ENCODE measurements at places on chromosomes 6 and 20.

DNA sequence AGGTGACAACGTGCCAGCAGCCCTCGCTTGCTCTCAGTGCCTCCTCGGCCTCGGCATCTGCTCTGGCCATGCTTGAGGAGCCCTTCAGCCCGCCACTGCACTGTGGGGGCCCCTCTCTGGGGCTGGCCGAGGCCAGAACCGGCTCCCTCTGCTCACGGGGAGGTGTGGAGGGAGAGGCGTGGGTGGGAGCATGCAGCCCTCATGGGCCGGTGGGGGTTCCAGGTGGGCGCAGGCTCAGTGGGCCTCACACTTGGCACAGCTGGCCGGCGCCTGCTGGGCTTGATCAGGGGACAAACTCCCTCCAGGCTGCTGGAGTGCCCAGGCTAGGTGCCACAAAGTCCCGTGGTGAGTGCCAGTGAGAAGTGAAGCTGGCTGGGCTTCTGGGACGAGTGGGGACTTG is 566.6 kb upstream of the ID4 start:
- no peak for DNase-seq

- no peak for DNase-seq
Measured at GRCh38 chr6:133843098-133843497, 45.8 kb upstream of the TCF21 start.

DNA sequence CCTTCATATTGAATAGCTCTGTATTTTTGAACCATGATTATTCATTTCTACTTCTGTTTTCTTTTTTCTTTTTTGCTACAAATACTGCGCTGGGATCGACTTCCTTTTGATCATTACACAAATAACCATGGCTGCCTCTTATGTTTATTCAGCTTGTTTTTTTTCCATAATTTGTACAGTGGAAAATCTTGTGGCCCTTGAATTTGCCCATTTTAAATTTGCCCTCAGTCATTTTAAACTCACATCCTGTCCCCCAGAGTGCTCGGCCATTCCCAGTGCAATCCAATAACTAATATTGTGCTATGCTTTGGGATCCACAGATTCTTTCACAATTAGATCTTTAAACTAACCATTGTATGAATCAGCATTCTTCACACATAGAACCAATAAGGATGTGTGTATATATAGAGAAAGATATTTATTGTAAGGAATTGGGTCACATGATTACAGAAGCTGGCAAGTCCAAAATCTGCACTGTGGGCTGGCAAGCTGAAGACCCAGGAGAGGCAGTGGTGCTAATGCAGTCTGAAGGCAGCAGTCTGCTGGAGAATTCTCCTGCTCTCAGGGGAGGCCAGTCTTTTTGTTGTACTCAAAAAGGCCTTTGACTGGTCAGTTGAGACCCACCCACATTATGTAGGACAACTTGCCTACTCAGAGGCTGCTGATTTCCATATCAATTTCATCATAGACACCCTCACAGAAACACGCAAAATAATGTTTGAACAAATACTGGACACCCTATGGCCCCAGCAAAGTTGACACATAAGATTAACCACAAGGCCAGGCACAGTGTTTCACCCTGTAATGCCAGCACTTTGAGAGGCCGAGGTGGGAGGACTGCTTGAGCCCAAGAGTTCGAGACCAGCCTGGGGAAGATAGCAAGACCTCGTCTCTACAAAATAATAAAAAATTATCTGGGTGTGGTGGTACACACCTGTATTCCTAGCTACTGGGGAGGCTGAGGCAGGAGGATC is 147.1 kb downstream of the MTHFD1L start:
- peak; percentile 86 for DNase-seq

GRCh38 chr20:44504402-44505307 is 17.2 kb downstream of the SERINC3 start:
- DNase-seq, result no peak

DNA sequence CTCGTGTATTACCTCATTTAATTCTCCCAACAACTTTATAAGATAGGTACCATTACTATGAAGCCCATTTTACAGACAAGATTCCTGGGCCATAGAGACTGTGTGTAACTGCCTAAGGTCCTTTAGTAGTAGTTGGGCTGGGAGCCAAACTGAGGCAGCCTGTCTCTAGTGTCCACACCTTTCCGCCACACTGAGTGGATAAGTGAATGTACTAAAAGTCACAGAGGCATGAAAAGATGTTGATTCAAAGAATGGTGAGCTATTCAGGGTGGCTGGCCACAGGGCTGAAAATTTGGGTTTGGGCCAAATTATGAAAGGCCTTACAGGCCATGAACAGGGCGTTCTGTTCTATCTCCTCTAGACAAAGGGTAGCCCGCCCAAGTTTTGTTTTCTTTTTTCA is 11.0 kb downstream of the CD24 start:
- DNase-seq, result no peak

Measured in IMR-90 (cell line).